Kidney epithelial cell (primary cell): ENCODE measurements at places on chromosomes 4 and X. TPM values are rescaled to one million over a fixed set of nuclear protein-coding genes. Genes with fewer than 3 reads are reported as not detected.

The SPOCK3 gene
- total RNA-seq, result 0.62 and 1.4 TPM in 2 replicates

The NSG1 gene
- total RNA-seq, result 9.7 and 12.7 TPM in 2 replicates

The DUX4 gene
- total RNA-seq, result not detected in 2 replicates

The DCAF12L2 gene
- 0.63 and 1.2 TPM in 2 replicates for total RNA-seq

The EDA2R gene
- total RNA-seq, result 12.6 and 14.2 TPM in 2 replicates
